NCI-H446 treated with DMSO at 0.1 percent for 48 hours (cell line): ENCODE measurements at places on chromosomes 16 and 17.

DNA sequence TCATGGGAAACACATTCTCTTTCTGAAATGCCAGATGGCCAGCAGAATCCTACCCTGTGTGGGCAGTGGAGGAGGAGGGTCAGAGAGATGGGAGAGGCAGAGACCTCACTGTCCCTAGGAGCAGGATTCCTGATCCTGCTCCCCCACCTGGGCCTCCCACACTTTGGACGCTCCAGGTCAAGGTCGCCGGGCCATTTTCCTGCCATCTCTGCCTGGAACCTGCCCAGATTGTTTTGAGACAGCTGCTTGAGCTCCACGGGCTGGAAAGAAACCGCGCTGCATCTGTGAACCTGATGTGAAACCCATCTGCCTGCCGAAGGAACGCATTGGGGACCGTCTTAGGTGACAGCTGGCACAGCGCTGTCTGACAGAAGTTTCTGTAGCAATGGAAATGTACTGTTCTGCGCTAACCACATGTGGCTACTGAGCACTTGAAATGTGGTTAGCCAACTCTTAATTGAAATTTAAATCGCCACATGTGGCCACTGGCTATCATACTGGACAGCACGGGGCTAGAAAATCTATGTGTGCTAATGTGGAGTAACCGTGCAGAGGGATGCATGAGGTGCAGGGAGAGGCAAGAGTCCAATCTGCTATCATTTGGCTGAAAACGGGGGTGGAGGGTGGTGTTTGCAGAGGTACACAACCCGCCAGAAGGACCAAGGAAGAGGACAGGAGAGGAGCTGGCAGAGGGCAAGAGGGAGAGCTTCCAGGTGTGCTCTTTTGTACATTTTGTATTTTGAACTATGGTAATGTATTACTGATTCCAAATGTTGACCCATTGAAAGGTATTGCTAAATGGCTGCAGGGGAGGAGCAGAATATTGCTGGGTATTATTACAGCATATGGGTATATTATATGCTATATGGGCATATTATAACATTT is 15.4 kb upstream of the NUBP1 start:
- no peak for DNase-seq

DNA sequence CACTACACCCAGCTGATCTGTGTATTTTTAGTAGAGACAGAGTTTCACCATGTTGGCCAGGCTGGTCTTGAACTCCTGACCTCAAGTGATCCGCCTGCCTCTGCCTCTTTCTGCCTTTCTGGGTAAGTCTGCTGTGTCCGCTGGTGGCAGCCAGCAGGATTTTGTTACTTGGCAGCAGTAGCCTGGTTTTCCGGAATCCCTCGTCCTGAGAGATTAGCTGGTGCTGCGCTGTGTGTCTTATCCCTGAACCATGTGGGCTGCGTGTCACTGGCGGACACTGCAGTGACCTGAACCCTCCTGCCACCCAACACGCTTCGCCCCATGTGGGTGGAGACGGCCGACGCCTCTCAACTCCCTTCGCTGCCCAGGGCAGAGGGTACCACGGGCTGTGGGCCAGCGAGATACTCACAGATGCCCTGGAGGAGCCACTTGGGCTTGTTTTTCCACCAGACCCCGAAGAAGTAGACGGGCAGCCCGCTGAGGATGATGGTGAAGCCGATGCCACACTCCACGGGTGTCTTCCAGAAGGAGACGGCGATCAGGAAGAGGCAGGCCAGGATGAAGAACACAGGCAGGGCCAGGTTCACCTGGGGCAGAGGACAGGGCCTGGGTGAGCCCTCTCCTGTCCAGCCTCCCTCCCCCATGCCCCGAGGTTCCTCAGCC is 35.2 kb downstream of the SLC7A5 start:
- DNase-seq, result no peak

GRCh38 chr17:37779554-37779953 is 34.7 kb upstream of the HNF1B start:
- no peak for DNase-seq

DNA sequence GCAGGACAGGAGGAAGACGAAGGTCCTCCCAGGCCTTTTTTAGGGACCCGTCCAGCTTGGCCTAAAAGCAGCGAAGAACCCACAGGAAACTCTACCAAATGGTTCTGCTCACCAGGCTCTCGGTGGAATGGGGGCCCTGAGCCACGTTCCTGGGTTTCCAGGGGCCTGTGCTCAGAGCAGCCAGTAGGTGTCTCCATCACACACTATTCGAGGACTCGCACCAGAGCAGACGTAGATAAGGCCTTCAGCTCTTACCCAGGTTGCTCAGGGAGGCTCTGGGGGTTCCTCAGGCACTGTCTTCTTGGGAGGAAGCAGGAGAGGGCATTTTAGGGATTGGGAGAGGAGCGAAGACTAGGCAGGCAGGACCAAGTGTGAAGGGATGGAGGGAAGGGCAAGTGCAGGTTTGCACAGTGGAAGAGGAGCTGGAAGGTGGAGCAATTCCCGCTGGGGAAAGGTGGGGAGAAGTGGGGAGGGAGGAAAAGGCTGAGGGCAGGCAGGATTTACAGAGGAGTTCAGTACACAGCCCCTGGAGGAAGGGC is 157.1 kb downstream of the RGS9 start:
- DNase-seq, result peak; percentile 4

GRCh38 chr16:57925310-57925709 is 45.6 kb downstream of the CNGB1 start:
- DNase-seq, result no peak

GRCh38 chr17:13864521-13864920 is 204.8 kb upstream of the COX10 start:
- no peak for DNase-seq

- no peak for DNase-seq
Measured at GRCh38 chr17:58993311-58993710, 113.4 kb downstream of the TRIM37 start.

DNA sequence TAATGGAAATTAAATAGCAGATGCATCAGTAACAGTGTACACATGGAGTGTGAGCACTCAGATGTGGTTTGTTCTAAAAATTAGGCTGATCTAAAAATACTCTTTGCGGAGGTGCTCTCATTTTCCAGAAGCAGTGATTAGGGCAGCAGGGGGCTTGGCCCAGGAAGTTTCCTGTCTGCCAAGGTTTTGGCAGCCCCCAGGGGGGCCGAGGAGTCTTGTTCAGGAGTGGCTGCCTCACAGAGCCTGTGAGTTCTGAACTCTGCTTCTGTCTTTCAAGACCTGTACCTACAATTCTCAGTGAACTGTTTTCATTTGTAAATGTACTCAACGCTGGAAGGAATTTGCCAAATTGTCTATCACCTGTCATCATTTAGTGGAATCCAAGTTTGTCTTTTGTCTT is 388.4 kb upstream of the CDH11 start:
- DNase-seq, result no peak

DNA sequence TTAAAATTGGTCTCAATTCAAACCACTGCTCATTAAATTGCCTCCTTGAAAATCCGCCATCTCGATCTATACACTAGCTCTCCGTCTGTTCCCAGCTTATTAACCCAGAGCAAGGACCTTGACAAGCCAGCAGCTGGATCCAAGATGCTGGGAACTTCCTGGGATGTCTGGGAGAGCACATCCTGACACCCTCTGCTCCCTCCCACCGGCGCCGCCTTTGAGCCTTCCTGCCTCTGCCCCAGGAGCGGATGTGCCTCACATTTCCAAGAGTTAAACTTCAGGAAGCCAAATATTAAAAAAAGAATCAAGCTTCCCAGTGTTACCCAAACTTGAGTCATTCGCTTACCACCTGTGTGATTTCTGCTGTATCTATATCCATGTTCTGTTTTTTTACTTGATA is 107.9 kb downstream of the HAPSTR1 start:
- DNase-seq, result no peak

- no peak for DNase-seq
Measured at GRCh38 chr16:58027161-58027915, 1.8 kb downstream of the MMP15 start.

- no peak for DNase-seq
Measured at GRCh38 chr16:12613131-12613991, 190.3 kb downstream of the CPPED1 start.

DNA sequence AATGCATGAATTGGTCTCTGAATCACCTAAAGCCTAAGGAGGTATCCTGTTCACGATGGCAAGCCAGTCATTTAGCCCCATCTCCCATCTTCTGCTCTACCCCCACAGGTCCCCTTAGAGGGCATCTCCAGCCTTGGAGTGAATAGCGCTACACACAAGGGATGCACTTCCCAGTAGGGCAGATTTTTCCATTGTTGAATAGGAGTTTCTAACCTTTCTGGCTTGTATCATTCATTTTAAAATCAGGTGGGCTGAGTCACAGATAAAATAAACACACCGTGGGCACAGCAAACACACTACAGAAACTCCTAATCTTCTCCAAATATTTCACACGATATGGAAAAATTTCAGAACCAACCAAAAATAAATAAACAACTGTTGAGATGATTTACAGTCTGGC is 201.2 kb upstream of the NOG start:
- DNase-seq, result no peak

- DNase-seq, result no peak
Measured at GRCh38 chr16:60363566-60363965, 1629.5 kb upstream of the GOT2 start.

GRCh38 chr17:35433075-35433894 is 985 bp upstream of the SLFN12 start:
- DNase-seq, result no peak

DNA sequence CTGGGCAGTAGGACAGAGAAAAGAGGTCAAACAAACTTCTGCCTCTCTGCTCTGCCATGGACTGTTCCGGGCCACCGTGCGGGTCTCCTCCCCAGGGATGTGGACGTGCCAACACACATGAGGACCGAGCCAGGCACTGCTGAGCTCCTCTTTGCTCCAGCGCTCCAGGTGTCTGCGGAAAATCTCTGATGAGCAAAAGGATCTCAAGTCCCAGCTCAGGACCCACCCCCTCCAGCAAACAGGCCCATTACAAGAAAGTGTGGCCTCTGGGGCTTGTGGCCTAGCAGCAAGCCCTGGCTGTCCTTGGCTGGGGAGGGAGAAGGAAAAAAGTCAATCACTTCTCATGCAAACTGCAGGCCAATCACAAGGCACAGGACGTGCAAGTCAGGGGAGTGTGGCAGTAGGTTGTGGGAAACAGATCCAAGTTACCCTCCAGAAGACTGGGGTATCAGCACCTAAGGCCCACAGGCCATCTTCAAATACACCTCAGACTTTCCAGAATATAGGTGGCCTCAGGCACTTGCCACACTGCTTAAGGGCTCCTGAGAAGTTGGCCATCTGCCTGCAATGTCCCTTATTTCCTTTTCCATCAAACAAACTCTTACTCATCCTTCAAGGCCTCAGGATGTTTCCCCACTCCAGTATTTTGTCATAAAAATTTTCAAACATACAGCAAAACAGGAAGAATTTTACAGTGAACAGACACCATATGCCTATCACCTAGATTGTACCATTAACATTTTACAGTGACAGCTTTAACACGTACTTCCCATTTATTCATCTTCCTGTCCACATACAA is 36.0 kb upstream of the SREBF1 start:
- no peak for DNase-seq

- DNase-seq, result no peak
Measured at GRCh38 chr17:14298221-14298946, 2.5 kb upstream of the HS3ST3B1 start.

DNA sequence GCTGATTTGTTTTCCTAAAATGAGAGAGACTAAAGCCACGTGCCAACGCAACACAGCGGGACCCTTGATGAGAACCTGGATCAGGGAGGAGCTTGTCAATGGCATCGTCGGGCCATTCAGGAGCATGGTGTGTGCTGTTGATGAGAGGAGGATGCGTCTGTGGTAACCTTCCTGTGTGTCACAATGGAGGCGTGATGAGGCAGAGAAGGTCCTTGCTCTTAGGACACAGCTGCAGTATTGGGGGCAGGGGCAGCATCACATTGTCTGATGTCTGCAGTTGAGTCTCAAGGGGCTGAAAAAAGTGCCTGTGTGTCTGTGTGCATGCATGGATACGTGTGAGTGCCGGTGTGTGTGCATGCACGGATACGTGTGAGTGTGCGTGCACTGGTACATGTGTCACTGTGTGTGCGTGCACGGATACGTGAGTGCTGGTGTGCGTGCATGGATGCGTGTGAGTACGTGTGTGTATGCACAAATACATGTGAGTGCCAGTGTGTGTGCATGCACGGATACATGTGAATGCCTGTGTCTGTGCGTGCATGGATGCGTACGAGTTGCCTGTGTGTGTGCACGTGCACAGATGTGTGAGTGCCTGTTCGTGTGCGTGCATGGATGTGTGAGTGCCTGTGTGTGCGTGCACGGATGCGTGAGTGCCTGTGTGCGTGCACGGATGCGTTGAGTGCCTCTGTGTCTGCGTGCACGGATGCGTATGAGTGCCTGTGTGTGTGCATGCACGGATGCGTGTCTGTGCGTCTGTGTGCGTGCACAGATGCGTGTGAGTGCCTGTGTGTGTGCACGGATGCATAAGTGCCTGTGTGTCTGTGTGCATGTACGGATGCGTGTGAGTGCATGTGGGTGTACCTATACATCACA is 39.3 kb downstream of the BAIAP2 start:
- DNase-seq, result no peak

DNA sequence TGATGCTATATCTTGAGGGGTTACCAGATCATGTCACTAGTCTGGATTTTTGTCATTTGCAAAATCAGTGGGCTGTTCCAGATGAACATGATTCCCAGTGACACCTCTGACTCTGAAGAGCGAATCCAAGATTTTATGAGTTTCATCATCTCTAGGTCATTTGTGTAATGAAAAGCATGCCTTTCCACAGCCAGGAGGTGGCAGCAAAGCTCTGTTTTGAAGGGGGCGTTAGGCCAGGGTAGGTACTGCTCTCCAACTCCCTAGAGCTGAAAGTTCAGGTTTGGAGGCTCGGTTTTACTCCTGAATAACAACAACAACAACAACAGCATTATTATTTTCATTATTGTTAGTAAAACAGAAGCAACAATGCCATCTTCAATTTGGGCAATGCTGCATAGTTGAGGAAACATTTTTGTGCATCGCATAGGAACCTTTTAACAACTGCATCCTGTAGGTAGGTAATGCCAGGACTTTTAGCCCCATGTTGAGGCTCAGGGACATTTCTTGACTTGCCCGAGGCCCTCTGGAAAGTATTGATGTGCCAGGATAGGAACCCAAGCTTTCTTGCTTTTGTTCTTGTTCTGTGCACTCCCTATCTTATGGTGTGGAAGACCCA is 77.0 kb downstream of the MYH13 start:
- no peak for DNase-seq
